ENCODE measurements at places on chromosomes 4 and X.

DNA sequence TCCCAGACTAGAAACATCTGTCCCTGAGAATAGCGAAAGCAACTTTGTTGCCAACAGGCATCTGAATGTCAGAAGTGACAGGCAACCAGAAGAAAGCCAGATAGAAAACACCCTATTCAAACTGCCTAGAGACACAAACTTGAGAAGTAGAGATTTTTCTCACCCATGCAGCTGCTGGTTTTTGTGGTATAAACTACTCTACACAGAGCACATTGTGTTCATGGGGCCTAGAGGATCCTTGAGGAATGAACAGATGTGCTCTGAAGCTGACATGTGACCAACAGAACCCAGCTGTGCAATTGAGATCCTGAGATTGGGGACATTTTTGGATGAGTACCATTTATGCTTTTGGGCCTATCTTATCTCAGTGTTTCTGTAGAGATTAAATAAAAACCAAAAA lies 63.6 kb upstream of the NRK start:
- DNase-seq: no peak

DNA sequence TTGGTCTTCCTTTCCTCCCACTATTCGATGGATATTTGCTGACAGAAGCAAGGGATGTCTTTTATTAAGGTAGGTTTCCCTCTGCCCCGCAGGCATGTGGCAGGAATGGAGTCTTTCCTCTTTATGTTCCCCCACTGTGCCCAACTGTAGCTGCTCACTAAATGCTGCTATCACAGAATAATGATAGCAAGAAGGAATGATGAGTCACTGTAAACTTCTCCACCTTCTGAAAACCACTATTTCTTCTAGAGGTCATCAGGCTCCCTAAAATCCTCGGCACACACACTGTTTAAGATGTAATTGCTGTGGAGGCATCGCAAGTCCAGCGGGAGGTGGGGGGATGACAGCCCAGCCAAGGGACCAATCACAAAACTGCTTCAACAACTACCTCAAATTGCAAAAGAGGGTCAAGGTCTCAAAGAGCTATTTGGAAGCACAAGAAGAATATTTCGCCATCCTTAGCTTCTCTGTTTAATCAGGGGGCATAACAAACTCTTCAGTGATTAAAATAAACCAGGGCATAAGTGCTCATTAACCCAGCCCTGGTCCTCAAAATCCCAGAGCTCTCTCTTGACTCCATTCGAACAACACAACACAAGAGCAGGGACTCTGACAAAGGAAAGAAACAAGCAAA lies 13.9 kb downstream of the QDPR start:
- DNase-seq: no peak

DNA sequence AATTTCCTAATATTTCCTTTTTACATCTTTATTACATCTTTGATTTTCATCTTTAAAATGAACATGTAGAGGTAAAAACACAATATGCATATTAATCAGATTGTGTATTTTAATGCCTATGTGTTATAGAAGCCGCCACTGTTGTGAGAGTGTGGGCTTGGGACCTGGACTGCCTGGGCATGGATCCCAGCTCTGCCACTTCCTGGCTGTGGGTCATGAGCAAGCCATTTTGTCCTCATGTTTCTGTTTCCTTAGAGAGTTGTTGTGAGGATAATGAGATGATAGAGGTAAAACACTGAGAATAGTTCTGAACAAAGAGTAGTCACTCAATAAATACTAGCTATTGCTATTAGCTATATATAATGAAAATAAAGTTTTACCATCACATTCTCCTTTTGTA lies 38.4 kb upstream of the SCOC start:
- no peak for DNase-seq

DNA sequence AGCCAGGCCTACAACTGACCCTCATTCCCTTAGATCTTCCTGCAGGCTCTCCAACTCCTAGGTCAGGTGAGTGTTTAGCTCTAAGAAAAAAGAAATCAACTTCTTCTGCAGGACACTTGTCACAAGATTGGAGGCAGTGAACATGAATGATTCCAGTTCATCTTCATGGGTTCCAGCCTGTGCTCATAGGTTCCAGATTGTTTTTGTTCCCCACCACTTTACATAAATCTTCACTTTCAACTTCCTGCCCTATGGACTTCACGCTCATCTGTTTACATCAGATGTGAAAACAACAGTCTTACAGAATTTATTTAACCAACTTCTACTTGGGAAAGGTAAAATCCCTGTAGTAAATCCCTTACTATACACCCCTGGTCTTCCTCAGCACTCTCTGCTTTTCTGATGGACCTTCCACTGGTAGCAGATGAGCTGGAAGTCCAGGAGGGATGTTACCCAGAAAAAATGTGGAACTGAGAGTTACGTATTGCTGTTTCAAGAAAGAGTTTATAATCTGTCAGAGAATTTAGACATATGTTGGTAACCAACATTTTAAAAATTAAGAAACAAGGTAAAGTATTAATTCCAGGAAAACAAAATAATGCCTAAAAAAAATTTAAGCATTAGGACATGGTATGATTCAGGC lies 62.4 kb downstream of the ANAPC10 start:
- no peak for DNase-seq

- DNase-seq: no peak
Observed at GRCh38 chr4:28444886-28445496, 1584.3 kb downstream of the STIM2 start.

DNA sequence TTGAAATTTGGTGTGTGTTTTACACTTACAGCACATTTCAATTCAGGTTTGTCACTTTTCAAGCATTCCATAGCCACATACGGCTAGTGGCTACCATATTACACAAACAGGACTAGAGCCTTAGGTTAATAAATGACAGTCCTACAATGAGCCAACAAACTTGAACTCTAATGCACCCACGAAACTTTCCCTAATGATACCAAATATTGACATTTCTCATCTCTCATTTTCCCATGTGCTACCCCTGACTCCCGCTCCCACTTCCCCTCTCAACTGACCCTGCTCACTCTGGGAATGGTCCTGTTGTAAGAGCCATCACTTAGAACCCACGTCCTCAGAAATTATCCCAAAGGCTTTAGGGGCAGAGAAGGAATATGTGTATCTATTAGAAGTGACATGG lies 4.9 kb upstream of the TLR10 start:
- no peak for DNase-seq

DNA sequence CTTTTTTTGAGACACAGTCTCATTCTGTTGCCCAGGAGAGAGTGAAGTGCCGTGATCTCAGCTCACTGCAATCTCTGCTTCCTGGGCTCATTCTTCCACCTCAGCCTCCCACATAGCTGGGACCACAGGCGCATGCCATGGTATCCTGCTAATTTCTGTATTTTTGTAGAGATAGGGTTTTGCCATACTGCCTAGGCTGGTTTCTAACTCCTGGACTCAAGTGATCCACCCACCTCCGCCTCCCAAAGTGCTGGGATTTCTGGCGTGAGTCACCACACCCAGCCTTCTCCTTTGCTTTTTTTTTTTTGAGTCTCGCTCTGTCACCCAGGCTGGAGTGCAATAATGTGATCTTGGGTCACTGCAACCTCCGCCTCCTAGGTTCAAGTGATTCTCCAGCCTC lies 94.1 kb downstream of the PDS5A start:
- DNase-seq: no peak

DNA sequence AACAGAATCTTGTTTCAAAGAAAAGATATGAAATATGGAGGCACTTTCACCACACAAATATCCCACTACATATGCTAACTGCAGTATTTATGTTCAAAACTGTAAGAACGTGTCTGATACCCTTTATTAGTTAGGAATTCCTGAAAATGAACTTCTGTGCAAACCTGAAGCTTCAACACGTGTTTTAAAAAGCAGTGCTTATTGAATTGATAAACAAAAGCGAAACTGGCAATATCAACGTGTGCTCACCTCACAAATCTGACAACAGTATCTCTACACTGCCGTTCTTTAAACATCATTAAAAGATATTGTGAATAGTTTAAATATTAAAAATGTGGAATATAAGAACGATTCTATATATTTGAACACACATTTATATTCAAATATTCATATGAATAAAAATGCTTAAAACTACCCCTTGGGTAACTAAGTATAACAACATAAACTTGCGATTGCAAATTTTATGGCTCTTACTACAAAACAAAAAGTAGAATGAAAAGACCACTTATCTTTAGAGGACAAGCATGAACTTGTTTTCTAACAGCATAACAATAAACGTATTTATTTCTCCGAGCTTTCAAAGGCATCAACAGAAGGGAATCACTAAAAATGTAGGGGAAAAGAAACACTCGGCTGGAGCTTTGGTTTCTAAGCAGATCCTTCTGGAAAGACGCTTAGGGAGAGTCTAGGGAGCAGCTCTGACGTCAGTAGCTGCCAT lies at the start of gene LRP2BP:
Gene LRP2BP, minus strand, starts transcription at position 687 of the 718 bp plus-strand sequence. CDS start 17,738 bp downstream, outside the sequence.
- DNase-seq: peak; percentile 31

GRCh38 chrX:17680732-17681413 lies 56.4 kb upstream of the SCML1 start:
- DNase-seq: no peak

DNA sequence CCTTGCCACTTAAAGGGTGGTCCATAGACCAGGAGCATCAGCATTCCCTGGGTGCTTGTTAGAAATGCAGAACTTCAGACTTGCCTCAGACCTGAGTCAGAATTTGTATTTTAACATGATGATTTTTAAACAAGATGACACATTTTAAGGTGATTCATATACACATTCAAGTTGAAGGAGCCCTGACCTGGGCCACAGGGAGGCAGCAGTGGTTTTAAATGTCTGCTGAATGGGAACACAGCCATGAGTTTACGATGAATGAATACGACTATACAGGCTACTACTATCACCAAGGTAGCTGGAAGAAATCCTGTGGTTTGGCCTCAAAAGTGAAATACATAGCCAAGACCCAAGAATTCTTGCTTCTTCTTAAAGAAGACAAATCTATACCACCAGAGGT lies 2.9 kb downstream of the HDAC8 start:
- no peak for DNase-seq

DNA sequence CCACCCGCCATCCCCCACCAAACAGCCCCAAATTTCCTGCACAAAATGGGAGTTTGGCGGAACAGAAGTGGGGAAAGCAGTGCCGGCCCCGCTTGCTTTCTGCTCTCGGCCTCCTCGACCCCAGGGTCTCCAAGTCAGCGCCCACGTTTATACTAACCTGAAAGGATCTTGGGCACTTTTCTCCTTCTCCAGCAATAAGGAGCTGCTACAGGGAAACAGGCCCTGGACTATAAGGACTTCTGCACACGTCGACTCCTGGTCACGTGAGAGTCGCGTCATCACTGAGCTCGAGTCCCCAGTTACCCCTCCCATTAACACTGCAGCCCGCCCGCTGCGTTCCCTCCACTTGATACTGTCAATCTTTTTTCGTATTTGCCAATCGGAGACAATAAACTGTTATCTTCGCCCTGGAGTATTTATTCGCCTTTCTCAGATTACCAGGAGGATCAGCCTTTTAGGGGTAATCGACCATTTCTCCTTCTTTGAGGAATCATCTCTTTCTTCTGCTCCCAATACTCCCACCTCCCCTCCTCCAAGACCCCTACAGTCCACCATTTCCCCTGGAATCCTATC lies at the start of gene TCEAL8:
Gene TCEAL8, minus strand, starts transcription at position 235 of the 573 bp plus-strand sequence. CDS start 1,176 bp downstream, outside the sequence.
- DNase-seq: peak; percentile 59

DNA sequence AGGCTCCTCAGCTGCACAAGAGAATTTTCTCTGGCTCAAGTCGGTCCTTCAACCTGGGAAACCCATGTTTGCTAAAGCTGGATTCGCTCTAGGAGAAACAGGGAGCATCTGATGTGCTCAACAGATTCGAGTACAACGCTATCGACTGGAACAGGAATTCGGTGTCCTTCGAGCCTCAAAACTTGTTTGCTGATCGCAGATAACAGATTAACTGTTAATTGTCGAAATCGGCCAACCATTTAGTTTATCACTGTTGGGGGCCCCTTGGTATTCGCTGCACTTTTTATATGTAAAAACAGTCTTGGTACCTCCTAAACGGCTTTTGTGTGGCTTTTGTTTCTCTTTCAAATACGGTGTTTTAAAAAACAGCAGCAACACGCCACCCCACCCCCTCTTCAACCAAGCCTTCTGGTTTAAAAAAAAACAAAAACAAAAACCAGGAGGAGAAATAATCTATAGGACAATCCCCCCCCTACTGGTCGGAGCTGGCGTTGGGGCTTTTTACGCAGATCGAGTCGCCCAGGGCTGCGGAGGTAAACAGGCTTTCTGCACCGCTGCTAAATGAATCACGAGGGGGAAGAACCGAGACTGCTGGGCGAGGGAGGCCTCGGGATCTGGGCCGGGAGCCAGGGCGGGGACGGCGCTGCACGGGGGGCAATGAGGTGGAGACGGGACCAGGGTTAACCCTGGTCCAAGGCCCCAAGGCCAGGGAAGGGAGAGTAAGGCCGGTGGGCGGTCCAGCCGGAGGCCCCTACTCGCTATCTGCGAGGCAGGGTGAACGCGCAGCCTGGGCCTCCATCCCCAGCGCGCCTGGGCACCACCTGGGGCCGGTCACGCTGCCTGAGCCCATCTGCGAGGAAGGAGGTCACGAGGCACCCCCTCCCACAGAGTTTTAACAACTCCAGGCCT lies 71.7 kb upstream of the BCOR start:
- peak; percentile 81 for DNase-seq

DNA sequence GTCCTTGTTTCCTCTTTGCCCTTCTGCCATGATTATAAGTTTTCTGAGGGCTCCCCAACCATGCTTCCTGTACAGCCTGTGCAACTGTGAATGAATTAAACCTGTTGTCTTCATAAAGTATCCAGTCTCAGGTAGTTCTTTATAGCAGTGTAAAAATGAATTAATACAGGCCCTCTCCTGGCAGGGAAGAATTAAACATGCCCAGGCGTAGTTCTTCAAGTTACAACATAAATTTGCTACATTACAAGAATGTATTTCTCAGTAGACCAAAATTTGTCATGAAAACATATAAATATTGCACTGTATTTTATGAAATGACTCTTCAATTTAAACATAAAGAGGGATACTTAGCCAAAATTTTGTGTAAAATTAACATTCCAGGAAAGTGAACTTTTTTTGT lies 1089.9 kb upstream of the PCDH10 start:
- DNase-seq: no peak

GRCh38 chrX:112457788-112458187 lies 221.9 kb downstream of the LHFPL1 start:
- no peak for DNase-seq

DNA sequence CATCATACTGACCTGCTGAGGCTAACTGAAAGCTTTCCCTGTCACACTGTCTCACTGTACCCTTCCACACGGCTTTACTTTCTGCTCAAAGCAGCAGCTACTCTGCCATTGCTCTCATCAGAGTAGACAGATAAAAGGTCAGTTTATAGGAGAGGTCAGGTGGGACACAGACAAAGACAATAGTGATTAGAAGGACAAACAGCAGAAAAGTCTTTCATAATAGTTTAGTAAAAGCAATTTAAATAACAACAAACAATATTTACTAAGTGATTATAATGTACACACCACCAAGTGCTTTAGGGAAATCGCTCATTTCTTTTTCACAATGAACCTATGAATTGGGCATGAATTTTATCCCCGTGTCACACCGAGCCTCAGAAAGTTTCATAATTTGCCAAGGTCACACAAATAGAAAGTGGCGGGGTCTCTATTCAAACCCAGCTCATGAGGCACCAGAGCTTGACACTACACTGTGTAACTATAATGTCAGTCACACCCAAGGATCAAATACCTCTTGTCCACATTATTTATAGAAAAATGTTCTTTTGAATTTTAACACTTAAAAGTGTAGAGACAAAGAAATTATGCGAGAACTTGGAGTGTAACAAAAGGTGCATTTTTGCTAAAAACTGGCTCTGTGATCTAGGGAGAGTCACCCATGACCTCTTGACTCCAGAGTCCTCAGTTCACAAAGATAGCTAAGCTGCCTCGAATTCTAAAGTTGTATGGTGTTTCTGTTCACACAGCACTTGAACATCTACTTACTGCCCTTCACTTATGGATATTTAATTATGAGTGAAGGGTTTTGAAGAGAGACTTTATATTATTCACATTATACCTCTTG lies 24.5 kb upstream of the SORBS2 start:
- no peak for DNase-seq

- no peak for DNase-seq
Observed at GRCh38 chr4:47498899-47499298, 13.8 kb downstream of the ATP10D start.

All from GM20000 (cell line).